HFFc6 (cell line): ENCODE measurements at places on chromosomes 2 and 18.

DNA sequence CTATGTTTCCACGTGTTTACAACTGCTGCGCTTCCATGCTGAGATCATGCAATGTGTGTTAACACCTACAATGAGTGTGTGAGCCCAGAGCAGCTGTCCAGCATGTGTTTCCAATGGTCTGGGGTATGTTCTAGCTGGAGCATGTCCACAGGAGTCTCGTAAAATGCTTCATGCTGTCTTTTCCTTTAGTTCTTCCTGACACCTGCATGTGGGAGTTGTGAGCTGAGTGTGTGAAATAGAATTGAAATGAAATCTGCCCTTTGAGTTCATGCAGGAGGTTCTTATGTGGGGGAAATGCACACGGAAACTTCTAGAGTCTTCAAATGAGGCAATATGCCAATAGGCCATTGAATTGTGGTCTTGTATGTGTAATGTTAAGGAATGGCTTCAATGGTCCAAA lies 205.1 kb downstream of the RND3 start:
- DNase-seq = no peak

DNA sequence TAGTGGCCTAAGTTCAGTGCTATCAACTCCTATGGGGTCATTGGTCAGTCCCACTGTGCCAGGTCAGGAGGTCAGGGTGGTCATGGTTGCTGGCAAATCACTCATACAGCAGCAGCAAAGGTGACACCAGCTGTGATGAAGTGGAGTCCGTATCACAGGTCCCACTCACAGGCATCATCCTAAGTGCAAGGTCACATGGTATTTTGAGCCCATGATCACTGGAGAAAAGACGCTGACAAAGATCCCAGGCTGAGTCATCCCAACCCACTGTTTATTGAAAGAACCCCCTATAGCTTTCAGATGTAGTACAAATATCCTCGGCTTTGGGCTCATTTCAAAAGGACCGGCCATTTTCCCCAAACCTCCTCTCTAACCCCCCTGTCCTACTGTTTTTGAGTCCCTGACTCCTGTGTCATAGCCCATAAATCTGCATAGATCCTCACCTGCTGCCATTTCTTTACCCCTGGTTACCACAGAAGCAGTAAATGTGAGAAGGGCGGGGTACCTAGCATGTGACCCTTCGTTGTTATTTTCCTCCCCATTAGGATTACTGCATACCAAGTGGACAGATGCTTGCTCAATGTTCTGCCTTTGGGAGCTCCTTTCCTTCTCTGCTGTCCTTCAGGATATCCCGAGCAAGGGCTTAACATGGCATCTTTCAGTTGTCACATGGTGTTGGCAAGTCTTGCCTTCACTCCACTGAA lies 107.7 kb downstream of the COL6A3 start:
- DNase-seq = no peak

GRCh38 chr2:161044095-161044865 lies 115.9 kb upstream of the TANK start:
- DNase-seq = no peak

DNA sequence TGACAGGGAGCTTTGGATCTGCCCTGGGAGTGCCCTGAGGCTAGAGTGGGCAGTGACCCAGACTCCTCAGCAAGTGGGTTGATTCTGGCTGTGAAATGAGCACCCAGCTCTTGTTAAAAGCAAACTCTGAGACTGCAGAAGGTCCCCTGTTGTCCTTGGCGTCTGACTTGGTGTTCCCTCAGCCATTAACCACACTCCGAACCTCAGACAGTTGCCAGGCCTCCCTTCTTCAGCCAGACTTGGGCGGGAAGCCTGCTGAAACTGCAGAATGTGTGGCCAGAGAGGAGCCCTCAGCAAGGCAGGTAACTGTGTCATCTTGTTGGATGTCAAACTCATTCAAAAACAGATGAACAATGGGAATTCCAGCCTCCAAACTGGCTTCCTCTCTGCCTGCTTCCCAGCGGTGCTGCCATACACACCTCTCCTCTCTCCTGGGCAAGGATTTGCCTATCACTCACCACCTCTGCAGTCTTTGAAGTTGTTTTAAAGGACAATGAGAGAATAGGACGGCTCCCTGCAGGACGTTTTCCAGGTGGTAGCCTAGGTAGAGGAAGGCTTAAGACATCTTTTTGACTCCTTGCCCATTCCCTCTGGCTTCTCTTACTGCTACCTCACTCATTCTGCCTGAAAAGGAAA lies 38.9 kb upstream of the B3GNT2 start:
- DNase-seq = no peak

- no peak for DNase-seq
These were observed 182.9 kb downstream of the GPD2 start for GRCh38 chr2:156619021-156619539.

DNA sequence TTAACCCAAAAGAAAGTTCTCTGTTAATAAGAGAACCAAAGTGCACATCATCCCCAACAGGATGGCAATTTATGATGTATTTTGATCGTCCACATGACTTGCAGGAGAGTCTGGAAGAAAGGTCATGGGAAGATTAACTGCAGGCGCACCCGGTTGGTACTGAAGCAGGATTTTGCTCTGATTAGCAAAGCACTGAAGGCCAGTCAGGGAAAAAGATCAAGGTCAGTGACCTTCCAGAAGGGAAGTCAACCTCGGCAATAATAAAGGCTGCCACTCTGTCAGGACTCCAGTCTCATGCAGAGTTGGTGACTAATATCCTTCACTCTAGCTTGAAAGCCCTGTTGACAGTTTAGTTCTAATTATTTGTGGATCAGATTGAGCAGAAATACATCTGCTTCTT lies 432.7 kb upstream of the RAB12 start:
- DNase-seq = no peak

DNA sequence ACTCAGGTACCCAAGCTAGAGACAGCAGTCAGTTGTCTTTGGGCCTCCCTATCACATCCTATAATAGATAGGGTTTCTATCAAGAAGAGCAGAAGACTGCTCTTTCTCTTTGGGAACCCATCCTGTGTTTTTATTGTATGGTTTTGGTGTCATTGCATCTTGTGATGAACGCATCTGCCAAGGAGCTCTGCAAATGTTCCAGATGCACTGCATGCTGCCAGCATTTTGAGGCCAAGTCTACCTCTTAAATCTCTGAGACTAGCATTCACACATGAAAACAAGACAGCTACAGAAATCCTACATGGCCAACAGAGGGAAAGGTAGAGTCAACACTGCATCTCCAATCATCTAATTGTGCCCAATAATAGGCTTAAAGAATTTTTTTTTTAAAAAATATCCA lies 14.0 kb downstream of the SEMA4F start:
- no peak for DNase-seq

DNA sequence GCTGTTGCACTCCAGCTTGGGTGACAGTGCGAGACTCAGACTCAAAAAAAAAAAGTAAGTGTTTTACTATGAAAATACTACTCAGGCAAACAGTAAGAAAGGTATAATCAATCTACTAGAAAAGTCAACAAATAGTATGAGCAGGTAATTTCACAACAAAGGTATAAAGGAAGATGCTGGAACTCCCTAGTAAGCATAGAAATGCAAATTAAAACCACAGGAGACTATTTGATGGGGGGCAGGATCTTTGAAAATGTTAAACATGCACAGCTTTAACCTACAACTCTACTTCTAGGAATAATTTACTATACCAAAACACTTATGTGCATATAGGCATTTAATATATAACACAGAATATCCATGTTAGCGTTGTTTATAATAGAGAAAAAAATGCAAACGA lies 24.3 kb upstream of the TNFAIP6 start:
- no peak for DNase-seq
